Keratinocyte (primary cell): ENCODE measurements at places on chromosomes 3 and 15. TPM values are rescaled to one million over a fixed set of nuclear protein-coding genes. Genes with fewer than 3 reads are reported as not detected.

GRCh38 chr3:11130385-11130784 is 23.9 kb upstream of the HRH1 start:
- H3K4me1 ChIP-seq, result peaks cover 29% of the 10 kb centered on the region
- H3K27me3 ChIP-seq, result no peaks in the 10 kb centered on the region
- no peak for DNase-seq
- no peaks in the 10 kb centered on the region for H3K36me3 ChIP-seq
- no peak overlapping the region for H3K27ac ChIP-seq
- no peak overlapping the region for H3K4me3 ChIP-seq

- no peaks in the 10 kb centered on the region for H3K27me3 ChIP-seq
- H3K4me3 ChIP-seq, result no peak overlapping the region
- no peak overlapping the region for H3K27ac ChIP-seq
- no peak for DNase-seq
- H3K36me3 ChIP-seq, result no peaks in the 10 kb centered on the region
Observed at GRCh38 chr15:39517122-39517855, 63.6 kb upstream of the THBS1 start.

DNA sequence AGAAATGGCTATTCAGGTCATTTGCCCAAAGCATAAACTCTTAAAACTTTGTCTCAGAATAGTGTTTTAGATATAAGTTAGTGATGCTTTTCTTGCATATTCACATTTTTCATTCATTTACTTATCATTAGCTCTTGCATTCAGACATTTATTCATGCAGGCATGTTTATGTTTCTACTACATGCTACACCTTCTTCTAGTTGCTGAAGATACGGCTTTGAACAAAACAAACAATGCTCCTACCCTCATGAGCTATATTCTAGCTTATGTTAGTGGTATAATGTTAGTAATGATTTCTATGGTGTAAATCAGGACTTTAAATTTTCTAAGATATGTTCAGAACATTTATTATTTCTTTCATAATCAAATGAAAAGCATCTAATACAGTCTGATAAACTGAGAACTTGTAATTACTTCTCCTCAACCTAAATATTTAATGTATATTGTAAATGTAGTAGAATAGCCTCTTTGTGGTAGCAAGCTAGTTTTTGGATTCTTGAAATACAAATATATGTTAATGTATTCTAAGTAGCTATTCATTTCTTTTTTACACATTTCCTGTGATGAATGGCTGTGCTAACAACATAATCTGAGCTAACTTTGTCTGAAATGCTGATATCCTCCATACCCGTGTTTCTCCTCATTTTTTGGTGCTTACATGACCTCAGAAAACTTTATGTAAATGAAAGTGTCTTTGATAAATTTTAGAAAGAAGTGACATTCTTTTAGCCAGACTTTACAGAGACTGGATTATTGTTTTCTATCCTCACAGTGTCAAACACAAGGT is 15.5 kb upstream of the GOLGA8B start:
- no peak overlapping the region for H3K4me3 ChIP-seq
- peaks cover 6% of the 10 kb centered on the region for H3K27me3 ChIP-seq
- H3K4me1 ChIP-seq, result no peaks in the 10 kb centered on the region

- peaks cover 20% of the 10 kb centered on the region for H3K4me1 ChIP-seq
- H3K36me3 ChIP-seq, result no peaks in the 10 kb centered on the region
- H3K4me3 ChIP-seq, result peak overlapping the region; percentile 70
- no peaks in the 10 kb centered on the region for H3K27me3 ChIP-seq
- H3K27ac ChIP-seq, result peak overlapping the region; percentile 84
Observed at GRCh38 chr3:196287090-196287439, 461 bp downstream of the PCYT1A start.

Gene ARID3B
- polyA plus RNA-seq, result 3.6 to 3.7 TPM (median 3.6 TPM) in 3 replicates

Gene PAK6
- polyA plus RNA-seq, result 9.6 to 19.2 TPM (median 11.5 TPM) in 3 replicates

Gene C3orf49
- not detected in 3 replicates for polyA plus RNA-seq

Gene STIMATE
- polyA plus RNA-seq, result 8.2 to 10.2 TPM (median 8.3 TPM) in 3 replicates

GRCh38 chr3:53035825-53036619 is 9.9 kb downstream of the SFMBT1 start:
- no peak overlapping the region for H3K4me3 ChIP-seq
- no peaks in the 10 kb centered on the region for H3K27me3 ChIP-seq
- no peak overlapping the region for H3K27ac ChIP-seq
- no peak for DNase-seq
- peaks cover 20% of the 10 kb centered on the region for H3K4me1 ChIP-seq

DNA sequence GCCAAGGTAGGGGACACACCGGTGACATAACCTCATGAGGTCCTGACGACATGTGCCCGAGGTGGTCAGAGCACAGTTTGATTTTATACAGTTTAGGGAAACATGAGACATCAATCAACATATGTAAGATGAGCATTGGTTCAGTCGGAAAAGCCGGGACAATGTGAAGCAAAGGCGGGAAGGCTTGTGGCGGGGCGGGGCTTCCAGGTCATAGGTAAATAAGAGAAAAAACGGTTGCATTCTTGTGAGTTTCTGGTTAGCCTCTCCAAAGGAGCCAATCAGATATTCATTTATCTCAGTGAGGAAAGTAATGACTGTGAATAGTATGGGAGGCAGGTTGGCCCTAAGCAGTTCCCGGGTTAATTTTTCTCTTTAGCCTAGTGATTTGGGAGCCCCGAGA is 271.7 kb upstream of the ATP10A start:
- no peak overlapping the region for H3K27ac ChIP-seq
- H3K4me1 ChIP-seq, result no peaks in the 10 kb centered on the region
- H3K4me3 ChIP-seq, result no peak overlapping the region
- no peaks in the 10 kb centered on the region for H3K27me3 ChIP-seq
- H3K36me3 ChIP-seq, result no peaks in the 10 kb centered on the region
